ENCODE measurements at places on chromosomes 5 and 9. TPM values are rescaled to one million over a fixed set of nuclear protein-coding genes. Genes with fewer than 3 reads are reported as not detected.

Gene EPB41L4B
- 2.0 TPM for total RNA-seq

Gene ANKRD31
- 0.43 TPM for total RNA-seq

Gene ACSL6
- total RNA-seq = 0.39 TPM

Gene SLC27A6
- total RNA-seq = 86.0 TPM

Gene CMYA5
- 2.0 TPM for total RNA-seq

Gene SERINC5
- total RNA-seq = 16.7 TPM

Gene SLC28A3
- total RNA-seq = 2.0 TPM

Gene PCDHB15
- total RNA-seq = 0.39 TPM

Gene NTRK2
- total RNA-seq = 0.87 TPM

Gene ADAMTS19
- not detected for total RNA-seq

Gene SHOC1
- total RNA-seq = not detected

Gene BAAT
- not detected for total RNA-seq

Gene SLC34A3
- 0.11 TPM for total RNA-seq

Gene ENTREP1
- total RNA-seq = 0.39 TPM

Gene SPINK4
- not detected for total RNA-seq
